Foreskin melanocyte (primary cell): ENCODE measurements at places on chromosomes 2 and 18.

DNA sequence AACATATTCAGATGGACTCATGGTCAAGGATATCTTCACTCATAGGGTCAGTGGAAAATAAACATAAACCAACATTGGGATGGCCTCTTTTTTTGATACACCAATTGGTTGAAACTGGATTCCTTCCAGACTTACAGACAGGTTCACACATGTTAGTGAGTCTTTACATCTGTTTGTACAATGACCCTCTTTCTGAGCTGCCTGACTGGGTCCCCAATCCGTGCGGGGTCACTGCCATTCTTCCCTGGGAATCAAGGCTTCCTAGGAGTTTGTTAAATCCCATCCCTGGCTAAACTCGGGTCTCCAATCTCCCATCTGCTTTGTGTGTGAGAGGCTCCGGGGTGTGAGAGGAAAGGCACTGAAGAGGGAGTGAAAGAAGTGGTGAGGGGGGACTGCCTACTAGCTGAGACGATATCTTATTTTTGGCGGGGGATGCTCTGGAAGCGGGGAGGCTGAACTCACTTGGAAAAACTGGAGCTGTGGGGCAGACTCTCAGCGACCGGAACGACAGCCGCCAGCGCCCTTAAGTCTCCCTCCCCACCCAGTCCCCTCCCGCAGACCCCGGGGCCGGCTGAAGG is 487 bp downstream of the STARD6 start:
- DNase-seq: no peak

- no peak for DNase-seq
These were observed 146.5 kb downstream of the GLI2 start for GRCh38 chr2:120881981-120882788.

DNA sequence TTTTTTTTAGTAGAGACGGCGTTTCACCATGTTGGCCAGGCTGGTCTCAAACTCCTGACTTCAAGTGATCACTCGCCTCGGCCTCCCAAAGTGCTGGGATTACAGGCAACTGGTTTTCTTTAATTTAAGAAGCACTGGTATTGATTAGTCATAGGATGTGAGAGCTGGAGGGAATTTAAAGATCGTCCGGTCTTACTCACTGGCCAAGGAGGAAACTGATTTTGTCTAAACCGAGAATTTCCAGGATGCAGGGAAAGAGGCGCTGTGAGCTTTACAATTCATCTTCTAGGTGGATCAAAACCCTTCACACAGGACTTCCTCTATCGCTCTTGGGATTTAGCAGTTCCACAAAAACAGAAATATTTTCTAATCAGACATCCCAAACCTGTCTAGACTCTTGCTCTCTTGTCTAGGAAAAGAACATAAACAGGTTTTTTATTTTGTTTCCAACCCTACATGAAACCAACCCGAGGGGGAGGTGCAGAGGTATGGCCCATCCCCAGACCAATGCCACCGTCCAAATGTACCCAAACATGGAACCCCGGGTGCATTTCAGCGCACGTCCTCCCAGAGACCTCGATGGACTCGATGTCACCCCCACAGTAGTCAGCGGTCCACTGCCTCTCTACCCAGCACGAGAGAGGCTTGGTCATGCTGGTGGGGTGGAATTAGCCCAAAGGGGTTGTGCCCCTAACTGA is 12.5 kb upstream of the TUBB6 start:
- no peak for DNase-seq

GRCh38 chr2:25362434-25363145 is 20.9 kb upstream of the DNMT3A start:
- no peak for DNase-seq

GRCh38 chr18:48751727-48752468 is 198.9 kb downstream of the SMAD7 start:
- DNase-seq: no peak

- no peak for DNase-seq
These were observed 2.8 kb downstream of the CNOT11 start for GRCh38 chr2:101255501-101255900.

GRCh38 chr2:240048237-240048636 is 5.1 kb downstream of the OR6B3 start:
- DNase-seq: no peak

DNA sequence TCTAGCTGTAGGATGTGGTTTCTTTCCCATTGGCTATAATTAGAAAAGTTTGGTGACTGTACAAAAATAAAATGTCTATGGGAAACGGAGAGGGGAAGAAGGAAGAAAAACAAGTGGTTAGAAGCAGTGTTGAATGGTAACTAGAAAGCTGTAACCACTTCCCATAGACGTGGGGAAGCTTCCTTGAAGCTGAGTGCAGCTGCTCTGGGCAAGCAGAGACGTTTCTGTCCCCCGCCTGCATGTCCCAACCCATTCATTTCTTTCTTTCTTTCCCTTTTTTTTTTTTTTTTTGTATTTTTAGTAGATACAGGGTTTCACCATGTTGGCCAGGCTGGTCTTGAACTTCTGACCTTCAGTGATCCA is 367.8 kb upstream of the HS6ST1 start:
- DNase-seq: no peak

DNA sequence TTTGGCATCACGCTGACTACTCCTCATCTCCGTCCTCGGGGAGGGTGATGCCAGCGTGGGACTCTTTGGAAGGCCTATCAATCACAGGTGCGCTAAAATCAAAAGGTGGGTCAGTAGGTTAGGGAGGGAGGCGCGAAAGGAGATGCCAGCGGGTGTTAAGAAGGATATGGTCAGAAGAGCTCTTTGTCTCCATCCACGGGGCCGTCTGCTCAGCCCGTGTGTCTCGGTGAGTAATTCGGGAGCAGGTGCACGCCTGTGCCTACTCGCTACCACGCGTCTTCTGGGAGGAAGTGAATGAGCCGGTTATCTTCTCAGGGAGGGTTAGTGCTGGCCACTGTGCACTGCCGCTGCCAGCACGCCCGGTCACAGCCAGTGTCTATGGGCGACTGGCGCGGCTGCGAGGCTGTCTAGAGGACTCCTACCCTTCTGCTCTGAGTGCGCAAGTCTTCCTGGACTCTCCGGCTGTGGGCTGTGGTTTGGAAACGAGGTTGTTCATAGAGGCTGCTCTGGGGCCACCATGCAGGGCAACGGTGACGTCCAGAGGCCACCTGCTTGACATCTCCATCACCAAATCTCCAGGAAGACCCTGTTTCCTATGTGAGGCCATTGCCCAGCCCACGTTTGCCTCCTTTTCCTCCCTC is 153.4 kb downstream of the MBP start:
- DNase-seq: no peak

GRCh38 chr18:44424645-44425035 is 256.0 kb upstream of the SETBP1 start:
- no peak for DNase-seq

DNA sequence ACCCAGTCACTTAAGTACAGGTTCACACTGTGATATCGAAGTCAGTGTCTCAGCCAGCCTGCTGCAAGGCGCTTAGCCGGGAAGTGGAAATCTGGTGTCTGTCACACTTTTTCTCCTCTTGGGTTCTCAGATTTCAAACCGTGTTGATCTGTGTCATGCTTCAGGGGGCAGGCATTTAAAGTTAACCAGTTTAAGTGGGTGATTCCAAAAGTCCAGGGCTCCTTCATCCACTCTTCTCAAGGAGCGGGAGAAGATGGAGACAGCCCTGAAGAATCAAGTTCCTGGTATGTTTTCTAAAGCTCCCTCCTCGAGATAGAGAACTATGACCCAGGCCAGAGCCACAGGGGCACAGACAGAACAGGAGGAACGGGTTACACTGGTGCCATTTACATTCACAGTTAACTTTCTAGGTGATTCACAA is 331.7 kb downstream of the GBX2 start:
- DNase-seq: no peak

DNA sequence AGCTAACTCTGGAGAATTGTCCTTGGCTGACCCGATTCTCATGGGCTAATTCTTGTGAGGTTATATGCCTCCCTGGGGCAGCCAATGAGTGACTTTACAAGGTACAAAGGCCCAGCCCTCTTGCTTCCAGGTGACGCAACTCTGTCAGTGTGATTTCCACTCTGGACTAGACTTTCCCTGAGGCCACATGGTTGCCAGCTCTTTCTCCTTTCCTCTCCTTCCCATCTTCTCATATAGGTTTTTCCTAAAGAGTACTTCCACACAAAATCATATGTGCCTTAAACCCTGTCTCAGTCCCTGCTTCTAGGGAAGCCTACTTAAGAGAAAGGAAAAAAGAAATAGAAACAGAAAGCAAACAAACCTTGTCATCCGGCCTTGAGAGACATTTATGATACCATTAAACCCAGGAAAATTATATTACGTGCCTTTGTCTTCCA is 226.2 kb upstream of the ZSWIM2 start:
- DNase-seq: no peak

DNA sequence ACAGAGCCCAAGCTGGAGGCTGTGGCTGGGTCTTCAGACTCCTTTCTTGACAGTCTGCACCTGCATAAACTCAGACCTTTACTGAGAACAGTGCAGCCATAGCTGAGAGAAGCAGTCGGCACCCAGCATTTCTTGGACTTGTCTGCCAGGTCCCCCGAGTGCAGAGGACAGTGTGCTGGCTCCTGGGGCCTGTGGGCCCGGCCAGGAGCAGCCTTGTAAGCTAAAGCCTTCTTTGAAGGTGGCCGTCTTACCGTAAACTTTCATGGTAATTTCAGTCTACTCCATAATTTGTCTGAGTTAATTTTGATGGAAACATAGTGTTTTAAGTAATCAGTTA is 70.9 kb downstream of the LRRFIP1 start:
- DNase-seq: no peak

DNA sequence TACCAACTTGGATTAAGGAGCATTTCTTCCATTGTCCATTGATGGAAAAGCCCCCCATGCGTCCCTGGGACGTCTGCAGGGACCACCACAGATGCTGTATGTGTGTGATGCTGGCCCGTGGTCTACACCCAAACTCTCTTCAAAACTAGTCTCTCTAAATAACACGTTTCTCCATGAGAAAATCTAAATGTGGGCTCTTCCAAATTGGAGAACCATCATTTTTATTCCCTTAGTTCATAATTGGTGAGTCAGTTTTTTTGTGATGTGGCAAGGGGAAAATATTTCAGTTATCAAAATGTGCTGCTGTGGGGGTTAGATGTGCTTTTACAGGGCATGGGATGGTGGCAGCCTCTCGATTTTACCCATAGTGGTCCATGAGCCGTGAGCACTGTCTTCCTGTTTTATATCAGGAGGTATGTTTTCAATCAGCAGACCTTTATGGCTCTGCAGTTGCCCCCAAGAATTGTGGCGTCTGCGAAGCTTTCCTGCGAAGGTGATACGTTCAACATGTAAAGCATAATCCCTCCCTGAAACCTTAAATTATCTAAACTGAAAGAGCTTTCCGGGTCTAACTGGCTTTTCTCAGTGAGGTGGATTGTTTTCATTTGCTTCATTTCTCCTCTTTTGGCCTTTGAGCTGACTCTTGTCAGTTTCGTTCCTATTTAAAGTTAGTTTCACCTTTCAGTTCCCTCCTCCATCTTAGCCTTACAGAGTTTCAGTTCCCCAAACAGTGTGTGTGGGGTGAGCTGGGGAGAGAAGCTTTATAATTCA is 78.4 kb downstream of the SETBP1 start:
- DNase-seq: no peak

DNA sequence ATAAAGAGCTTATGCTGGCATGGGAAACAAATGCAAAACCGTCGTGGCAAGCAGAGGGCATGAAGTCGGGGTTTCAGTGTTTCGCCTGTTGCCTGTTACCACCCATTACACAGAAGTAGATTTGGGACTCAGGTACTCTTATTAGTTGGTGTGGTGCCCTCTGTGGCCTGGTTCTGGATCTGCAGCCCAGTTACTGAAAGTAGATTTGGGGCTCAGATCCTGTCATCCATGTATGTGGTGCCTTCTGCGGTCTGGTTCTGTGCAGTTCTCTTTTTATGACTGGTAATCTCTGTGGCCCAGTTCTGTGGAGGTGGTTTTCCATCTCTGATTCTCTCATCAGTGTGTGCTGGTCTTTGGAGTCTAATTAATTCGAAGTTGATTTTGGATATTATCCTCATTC is 45.2 kb downstream of the ADNP2 start:
- no peak for DNase-seq

DNA sequence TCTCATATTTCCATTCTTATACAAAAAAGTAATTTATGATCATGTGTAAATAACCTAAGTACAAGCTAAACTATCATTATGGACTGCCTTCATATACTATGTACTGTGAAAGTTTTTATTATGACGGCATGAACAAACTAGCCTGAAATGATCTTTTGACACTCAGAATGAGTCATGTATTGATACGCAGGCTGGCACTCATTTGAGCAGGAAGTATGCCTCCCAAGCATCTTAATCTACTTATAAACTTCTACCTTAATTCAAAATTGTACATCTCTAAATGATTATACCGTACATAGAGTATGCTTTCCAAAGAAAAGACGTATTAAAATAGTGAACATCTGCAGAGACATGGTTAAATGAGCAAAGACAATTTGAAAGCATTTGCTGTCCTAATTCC is 207.1 kb upstream of the SPOPL start:
- no peak for DNase-seq

- no peak for DNase-seq
These were observed 21.2 kb upstream of the RPL37A start for GRCh38 chr2:216477283-216478035.

DNA sequence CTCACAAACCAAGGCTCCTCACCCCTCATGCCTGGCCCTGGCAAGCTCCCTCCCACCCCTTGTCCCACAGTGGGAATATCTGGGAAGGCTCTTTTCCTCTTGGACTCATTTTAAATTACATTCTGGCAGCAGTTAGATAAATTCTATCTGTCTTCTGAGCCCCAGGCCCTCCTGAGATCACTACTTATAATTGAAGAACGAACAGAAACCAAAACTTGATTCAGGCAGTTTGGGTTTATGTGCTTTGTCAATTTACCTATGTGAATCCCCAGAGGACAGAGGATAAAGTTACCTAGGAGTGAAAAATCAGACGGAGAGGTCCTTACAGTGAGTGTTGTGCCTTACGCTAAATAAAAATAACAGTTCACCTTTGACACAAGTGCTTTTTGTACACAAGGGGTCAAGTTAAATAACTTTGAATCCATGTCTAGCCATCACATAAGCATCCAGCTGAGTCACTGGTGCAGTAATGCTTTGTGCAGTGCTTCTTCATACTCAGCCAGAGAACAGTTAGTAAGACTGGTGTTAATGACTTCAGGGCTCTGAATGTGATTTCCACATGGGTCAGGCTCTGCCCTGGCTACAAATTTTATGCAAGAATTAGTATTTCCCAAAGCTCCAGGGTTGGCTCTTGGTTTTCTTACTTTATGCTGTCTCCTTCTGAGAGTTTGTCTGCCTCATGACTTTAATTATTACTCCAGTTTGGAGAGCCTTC is 329.3 kb downstream of the INSIG2 start:
- DNase-seq: no peak

GRCh38 chr2:217802876-217803652 is 199.7 kb downstream of the TNS1 start:
- no peak for DNase-seq

- no peak for DNase-seq
These were observed 105.4 kb downstream of the CPO start for GRCh38 chr2:207044379-207045362.

GRCh38 chr2:65392609-65393008 is 39.8 kb downstream of the SPRED2 start:
- DNase-seq: peak; percentile 17

DNA sequence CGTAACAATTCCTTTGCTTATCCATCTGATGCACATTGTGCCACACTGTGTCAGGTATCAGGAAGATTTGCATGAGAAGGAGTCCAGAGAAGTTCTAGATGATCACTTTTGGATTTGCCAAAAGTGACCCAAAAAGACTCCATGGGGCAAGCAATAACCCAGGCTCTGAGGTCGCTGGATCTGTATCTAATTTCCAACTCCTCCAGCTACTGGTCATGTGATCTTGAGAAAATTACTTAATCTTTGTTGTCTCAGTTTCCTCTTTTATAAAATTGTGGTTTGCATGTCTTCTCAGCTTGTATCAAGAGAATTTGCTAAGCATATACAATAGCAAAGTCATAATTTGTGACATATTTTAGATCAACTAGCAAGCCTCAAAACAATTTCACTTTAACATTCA is 61.3 kb upstream of the ITGA4 start:
- no peak for DNase-seq
